ENCODE measurements at places on chromosomes 7 and 10. TPM values are rescaled to one million over a fixed set of nuclear protein-coding genes. Genes with fewer than 3 reads are reported as not detected.

The AKR1C8 gene
- not detected for total RNA-seq

The GDF10 gene
- total RNA-seq: 7.8 TPM

The ASB10 gene
- total RNA-seq: not detected

The PDZD7 gene
- 0.21 TPM for total RNA-seq

The PAPOLB gene
- 2.2 TPM for total RNA-seq

The MYL10 gene
- 0.63 TPM for total RNA-seq
